ENCODE measurements at places on chromosomes 4 and X. TPM values are rescaled to one million over a fixed set of nuclear protein-coding genes. Genes with fewer than 3 reads are reported as not detected.
A peak's percentile ranks its signal among the peaks of the same experiment; 100 is the strongest.

- no peak for DNase-seq
These were observed 86.9 kb downstream of the RELL1 start for GRCh38 chr4:37599092-37599790.

LNX1 gene
- total RNA-seq: 8.9 TPM

GRCh38 chr4:3342182-3342854, 49.5 kb downstream of the RGS12 start:
- no peak for DNase-seq

- DNase-seq: no peak
These were observed 61.3 kb downstream of the LUZP4 start for GRCh38 chrX:115350711-115351381.

- no peak for DNase-seq
These were observed 3.1 kb upstream of the ELOVL6 start for GRCh38 chr4:110201502-110201901.

DNA sequence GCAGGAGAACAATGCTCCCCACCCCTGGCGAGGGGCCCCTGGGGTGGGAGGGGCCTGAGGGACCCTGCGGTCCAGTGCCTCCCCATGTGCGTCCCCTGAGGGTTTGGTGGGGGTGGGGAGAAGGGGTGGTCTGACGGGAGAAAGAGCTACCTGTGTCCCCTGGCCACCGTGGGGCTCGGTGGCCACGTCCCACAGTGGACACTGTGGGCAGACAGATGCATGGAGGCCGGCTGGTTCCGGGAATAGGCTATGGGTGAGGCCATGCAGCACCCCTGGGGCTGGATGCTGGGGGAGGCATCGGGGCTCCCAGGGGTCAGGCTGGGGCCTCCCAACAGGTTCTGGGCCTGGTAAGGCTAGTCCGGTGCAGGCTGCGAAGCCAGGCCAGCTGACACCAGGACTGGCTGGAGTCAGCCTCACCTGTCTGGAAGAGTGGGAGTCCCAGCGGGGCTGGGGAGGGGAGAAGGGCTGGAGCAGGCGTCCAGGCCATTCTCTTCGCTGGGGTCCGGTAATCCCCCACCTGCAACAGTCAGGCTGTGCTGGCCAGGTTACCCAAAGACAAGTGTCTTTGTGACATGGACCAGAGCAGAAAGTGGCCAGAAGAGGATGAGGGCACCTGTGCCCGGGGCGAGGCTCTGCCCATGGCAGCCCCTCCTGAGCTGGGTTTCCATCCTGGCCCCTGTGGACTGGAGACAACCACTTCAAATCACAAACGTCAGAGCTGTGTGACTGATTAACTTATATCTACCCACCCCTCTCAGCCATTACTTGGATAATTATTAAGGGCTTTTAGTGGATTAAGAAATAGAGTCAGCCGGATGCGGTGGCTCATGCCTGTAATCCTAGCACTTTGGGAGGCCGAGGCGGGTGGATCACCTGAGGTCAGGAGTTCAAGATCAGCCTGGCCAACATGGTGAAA, 1.4 kb upstream of the FAM53A start:
- no peak for DNase-seq

DNA sequence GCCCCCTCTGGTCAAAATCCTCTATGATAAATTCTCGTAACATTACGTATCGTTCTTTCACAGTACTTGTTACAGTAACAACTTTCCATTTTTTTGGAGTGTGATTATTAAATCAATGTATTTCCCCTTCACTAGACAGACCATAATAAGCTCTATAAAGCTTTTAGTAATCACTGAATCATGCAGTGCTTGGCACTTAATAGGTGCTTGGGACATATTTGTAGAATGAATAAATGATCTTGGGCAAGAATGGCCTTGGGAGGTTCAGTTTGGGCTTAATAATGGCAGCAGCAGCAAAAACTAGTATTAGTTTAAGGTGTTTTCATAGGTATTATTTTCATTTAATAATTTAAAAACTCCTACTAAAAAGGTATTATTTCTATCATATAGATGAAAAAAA, 33.4 kb upstream of the SFRP2 start:
- no peak for DNase-seq

- peak; percentile 51 for DNase-seq
These were observed 14.3 kb downstream of the ABLIM2 start for GRCh38 chr4:8144359-8144758.

DNA sequence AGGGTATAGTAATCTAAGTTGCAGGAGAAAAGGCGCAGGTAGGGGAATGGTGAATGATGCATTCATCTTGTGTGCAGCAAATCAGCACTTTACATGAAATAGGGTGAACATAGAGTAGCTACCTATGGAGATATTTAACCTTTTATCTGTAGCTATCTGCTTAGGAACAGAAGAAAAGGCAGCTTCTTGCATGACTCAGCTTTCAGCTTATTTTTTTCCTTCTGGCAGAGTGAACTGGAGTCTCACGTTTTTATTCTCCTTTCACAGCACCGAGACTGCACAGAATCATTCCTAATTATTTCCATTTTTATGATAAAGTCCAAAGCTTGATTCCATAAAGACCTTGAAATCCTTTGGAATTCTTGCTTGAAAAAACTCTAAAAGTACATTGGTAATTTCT, 4.8 kb upstream of the SCOC start:
- DNase-seq: no peak

GRCh38 chr4:22237846-22238494, 277.9 kb downstream of the ADGRA3 start:
- no peak for DNase-seq

Measured in adrenal gland (tissue), 19 donors.